ENCODE measurements at places on chromosomes 4 and X. TPM values are rescaled to one million over a fixed set of nuclear protein-coding genes. Genes with fewer than 3 reads are reported as not detected.

- no peak for DNase-seq
These were observed 468.0 kb upstream of the FAT1 start for GRCh38 chr4:187191676-187192075.

- DNase-seq = no peak
These were observed 17.0 kb upstream of the TMEM144 start for GRCh38 chr4:158193171-158193749.

DNA sequence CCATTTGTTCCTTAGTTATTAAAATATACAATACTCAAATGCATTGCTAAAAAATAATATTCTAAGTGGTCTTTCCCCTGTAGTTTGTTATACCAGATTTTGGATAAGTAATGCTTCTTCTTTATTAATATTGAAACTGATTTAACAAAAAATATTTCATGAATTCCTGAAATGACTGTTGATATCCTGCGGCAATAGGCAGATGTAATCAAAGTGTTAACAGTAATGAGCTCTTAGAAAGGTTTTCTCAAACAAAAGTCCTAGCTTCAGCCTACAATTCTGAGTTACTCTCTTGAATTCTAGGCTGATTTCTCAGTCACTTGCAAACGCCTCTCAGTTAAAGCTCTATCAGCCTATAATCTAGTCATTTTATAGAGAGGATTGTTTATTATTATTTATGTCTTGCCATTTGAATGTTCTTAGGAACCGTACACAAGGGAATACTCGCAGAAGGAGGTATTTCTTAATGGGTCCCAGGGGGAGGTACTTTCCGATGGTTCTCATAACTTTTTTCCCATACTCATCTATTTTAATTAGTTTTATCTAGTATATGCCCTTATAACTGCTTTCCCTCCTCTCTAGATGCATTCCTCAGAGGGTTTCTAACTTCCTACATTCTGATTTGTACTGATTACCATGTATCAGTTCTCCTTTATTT is 96.8 kb downstream of the FNIP2 start:
- no peak for DNase-seq

- DNase-seq = no peak
These were observed 589.0 kb upstream of the FAM241A start for GRCh38 chr4:111556141-111556781.

Gene TMPRSS11F
- not detected for total RNA-seq

DNA sequence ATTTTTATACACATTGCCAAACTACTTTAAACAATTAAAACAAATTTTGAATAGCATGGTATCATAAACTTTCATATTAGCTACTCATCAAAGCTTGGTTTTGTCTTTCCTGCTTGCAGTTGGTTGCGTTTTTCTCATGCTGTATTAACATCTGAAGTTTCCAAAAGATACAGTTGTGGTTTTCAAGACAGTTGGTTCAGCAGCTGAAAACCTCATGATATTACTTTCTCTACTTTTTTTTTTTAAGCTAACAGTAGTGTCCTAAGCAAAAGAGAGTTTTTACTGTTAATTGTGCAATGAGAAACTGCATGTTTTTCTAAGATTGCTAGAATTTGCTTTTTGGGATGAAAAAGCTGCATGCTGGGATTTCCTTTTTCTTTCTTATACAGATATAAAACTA is 15.2 kb downstream of the RUFY3 start:
- no peak for DNase-seq

GRCh38 chrX:64976673-64977040 is 407 bp upstream of the ZC4H2 start:
- no peak for DNase-seq

GRCh38 chrX:42220083-42220482 is 296.7 kb upstream of the CASK start:
- no peak for DNase-seq

- DNase-seq = no peak
These were observed 39.9 kb downstream of the CCNG2 start for GRCh38 chr4:77196866-77197265.

- no peak for DNase-seq
These were observed 129.3 kb upstream of the FAM9B start for GRCh38 chrX:9163214-9163709.

- no peak for DNase-seq
These were observed 38.3 kb downstream of the GPAT3 start for GRCh38 chr4:83574247-83574646.

Gene EMCN
- total RNA-seq = 43.6 TPM

DNA sequence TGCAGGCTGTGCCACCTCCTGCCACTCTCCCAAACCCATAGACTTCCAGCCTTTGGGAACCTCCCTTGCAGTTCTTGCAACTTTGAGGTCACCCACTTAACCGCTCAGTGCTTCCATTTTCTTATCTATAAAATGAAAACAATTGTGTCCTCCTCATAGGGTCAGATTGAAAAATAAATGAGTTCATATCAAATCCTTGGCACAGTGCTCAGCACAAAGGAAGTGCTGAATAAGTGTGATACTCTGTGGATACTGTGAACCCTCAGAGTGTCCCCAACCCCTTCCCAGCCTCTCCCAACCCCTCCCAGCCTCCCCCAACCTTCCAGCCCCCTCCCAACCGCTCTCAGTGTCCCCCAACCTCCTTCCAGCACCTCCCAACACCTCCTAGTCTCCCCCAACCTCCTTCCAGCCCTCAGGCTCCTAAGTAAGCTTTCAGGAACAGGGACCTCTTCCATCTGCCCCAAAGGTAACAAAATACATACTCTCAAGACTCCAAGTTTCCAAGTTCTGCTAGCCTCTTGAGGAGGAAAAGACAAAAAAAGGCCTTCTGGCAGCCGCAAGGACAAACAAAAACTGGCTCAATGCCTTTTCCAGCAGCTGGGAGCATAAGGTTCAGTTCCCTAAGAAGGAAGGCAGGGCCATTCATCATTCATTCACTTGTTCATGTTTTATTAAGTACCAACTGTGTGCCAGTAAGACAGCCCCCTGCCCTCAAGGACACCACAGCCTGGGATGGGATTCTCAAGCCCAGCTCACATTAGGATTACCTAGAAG is 46.1 kb upstream of the LGI2 start:
- DNase-seq = no peak

DNA sequence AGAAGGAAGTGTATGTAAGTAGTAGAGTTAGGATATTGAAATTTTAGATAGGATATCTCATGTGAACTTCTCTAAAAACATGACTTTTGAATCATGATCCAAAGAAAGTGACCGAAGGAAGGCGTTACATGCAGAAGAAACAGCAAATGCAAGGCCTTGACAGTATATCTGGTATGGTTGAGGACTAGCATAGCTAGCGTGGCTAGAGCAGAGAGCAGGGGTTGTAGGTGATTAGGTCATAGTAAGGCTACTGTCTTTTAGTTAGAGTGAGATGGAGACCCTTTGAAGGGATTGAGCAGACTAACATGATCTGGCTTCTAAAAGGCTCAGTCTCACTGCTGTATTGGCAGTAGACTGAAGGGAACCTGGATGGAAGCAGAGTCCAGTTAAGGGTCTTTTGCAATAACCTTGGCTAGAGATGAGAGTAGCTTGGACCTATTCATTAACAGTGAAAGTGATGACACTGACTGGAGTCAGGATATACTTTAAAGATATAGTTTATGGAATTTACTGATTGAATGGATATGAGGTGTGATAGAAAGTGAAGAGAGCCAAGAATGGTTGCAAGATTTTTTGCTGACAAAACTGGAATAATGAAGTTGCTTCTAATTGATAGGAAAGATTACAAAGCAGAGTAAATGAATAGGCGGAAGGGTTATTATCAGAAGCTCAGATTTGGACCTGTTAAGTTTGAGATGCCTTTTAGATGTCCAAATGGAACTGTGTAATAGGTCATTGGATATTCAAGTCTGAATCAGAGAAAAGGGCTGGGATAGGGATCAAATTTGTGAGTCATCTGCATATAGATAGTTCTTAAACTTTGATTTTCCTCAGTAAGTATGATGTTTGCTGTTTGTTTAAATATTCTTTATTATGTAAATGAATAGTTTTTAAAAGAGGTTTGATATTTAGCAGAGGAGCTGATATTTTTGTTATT is 59.8 kb downstream of the MRPL1 start:
- DNase-seq = no peak

DNA sequence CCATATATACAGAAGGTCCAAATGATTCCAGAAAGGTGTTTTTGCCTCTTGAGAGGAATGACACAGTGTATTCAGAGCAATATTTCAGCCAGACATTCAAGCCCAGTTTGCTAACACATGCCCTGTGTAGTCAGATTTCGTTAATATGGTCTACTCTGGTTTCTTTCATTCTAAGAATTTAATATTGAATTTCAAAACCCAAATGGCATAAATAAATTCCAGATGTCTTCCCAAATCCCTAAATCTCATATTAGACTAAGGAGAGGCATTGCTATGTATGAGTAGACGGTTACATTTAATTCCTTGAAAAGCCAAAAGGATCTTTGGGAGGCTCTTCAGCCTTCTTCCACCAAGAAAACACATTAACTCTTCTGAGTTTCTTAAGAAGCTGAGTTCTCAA is 66.3 kb upstream of the C1QTNF7 start:
- DNase-seq = no peak

DNA sequence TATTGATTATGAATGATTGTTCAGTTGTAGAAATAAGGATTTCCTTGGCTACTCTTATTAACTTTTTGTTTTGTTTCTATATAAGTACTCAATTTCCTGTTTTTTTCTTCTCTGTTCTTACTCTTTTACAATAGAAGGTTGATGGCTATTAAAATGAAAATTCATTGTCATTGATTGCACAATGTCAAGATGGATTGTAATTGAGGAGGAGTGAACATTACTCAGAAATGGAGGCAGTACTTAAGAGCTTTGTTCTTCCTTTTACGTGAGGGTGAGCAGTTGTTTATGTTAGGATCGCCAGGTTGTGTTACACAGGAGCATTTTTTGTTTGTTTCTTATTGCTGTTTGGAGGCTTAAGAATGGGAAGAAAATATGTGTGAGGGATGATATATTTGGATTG is 2062.4 kb downstream of the ARAP2 start:
- DNase-seq = no peak

Gene NEXMIF
- 0.19 TPM for total RNA-seq

DNA sequence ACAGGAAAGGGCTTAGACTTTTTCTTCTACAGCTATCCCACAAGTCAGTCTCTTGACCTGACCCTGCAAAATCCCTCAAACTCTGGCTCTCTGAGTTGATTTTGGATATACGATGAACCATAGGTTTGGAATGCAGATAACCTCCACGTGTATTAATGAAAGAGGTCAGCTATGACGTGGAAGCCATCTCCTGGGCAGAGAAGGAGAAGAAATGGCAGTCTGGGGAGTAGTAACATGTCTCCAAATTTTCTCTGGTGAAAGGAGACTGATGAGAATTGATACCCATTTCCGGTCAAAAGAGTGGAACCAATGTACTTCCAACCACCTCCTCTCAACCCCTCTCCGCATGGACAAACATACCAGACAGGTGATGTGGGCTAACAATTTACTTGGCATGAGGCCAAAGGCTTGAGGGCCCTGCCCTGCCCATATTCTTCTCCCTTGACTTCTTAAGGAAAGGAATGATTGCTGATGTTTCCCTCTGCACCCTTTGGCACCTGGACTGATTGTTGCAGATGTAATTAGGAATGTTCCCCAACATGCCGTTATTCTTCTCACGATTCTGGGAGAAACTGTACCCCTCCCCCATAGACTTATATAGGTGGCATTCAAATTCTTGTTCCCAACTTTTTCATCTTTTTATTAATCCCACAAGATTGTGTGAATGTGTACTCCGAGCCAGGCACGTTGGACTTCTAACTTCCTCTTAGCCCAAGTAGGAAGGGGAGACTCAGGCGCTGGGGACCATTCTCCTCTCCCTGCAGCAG is 580 bp upstream of the PLS3 start:
- no peak for DNase-seq

- peak; percentile 29 for DNase-seq
These were observed 194.0 kb downstream of the GASK1B start for GRCh38 chr4:157978680-157979361.

DNA sequence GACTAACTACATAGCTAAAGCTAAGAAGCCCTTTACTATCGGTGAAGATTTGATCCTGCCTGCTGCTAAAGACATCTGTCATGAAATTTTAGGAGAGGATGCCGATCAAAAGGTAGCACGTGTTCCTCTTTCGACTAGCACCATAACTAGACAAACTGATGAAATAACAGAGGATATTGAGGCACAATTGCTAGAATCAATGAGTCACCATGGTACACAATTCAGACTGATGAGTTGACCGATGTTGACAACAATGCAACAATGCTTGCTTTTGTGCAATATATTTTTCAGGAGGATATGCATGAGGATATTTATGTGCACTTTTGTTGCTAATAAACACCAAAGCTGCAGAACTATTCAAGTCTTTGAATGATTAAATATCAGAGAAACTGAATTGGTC is 24.3 kb downstream of the TBCK start:
- DNase-seq = no peak
